ENCODE measurements at places on chromosomes 1 and 21.

GRCh38 chr1:20198918-20199317 lies 12.6 kb upstream of the PLA2G2C start:
- no peak for DNase-seq

DNA sequence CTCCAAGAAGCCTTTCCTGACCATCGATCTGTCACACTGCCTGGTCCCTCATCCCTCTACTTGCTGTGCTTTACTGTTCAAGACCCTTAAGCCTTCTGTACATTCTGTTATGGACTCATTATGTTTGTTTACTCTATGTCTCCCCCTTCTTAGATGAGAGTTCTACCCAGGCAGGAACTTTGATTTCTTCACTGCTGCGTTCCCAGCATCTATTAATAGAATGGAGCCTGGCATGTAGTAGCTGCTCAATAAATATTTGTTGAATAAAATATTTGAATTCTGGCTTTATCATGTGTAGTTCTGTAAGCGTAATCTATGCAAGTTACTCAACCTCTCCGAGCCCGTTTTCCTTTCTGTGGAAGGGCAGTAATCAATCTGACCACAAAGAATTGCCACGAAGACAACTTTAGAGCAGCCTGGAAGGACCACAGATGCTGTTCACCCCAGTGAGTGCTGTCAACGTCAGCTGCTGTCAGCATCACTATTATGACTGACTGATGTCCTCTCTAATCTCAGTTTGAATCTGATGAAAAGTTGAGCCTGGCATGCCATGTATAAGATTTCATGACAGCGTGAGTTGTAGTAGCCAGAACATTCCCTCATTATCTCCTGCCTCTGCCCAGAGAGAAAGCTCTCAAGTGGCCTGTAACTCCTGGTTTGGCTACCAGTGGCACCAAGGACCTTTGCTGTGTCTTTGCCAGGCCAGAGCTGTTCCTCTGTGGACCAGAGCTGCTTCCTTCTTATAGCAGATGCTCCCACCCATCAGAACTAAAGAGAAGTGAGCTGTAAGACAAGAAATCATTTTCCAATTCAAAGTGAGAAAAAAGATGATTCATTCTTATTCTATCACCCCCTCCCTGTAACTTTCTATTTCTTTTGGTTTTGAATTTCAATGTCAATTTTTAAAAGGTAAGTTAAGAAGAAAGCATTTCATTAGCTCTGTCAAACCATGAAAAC lies 94.5 kb downstream of the PRDM2 start:
- DNase-seq: no peak

- peak; percentile 59 for DNase-seq
Observed at GRCh38 chr1:176949033-176949662, 215.4 kb downstream of the ASTN1 start.

GRCh38 chr1:7501084-7501491 lies 270.0 kb upstream of the VAMP3 start:
- no peak for DNase-seq

- no peak for DNase-seq
Observed at GRCh38 chr1:6777813-6778212, 7.4 kb upstream of the CAMTA1 start.

GRCh38 chr1:41980827-41981653 lies 62.3 kb upstream of the HIVEP3 start:
- DNase-seq: no peak

DNA sequence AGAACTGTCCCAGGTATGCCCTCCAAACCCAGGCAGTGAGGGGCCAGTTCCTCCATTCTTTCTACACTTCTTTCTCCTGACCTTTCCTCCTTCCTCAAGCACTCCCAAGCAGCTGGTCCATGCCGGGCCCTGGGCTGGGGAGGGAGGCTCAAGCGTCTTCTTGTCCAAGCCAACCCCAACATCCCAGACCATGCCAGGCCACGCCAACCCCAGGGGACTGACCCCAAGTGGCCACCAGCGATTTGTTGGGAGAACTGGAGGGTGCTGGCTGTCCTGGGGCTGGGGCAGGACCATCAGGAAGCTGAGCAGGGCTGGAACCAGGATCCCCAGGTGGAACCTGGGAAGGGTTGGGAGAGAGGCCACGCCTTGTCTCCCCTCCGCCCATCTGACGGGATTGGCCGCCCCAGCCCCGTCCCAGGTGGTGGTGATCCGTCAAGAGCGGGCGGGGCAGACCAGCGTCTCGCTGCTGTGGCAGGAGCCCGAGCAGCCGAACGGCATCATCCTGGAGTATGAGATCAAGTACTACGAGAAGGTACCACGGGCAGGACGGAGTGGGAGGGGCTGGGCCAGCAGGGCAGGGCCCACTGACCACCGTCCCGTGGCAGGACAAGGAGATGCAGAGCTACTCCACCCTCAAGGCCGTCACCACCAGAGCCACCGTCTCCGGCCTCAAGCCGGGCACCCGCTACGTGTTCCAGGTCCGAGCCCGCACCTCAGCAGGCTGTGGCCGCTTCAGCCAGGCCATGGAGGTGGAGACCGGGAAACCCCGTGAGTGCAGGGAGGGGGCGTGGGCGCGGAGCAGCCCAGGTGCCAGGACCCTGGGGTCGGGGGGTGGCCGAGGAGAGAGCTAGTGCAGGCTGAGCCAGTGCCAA lies 29.9 kb downstream of the EPHA8 start:
- no peak for DNase-seq

GRCh38 chr1:71914626-71915025 lies 367.7 kb downstream of the NEGR1 start:
- no peak for DNase-seq

GRCh38 chr1:208019257-208019656 lies 108.3 kb upstream of the CD34 start:
- DNase-seq: no peak

- no peak for DNase-seq
Observed at GRCh38 chr1:232982238-232982944, 32.0 kb downstream of the NTPCR start.

- DNase-seq: no peak
Observed at GRCh38 chr1:20322825-20323612, 32.3 kb downstream of the VWA5B1 start.

GRCh38 chr1:109974191-109974590 lies 10.4 kb upstream of the AHCYL1 start:
- DNase-seq: no peak

DNA sequence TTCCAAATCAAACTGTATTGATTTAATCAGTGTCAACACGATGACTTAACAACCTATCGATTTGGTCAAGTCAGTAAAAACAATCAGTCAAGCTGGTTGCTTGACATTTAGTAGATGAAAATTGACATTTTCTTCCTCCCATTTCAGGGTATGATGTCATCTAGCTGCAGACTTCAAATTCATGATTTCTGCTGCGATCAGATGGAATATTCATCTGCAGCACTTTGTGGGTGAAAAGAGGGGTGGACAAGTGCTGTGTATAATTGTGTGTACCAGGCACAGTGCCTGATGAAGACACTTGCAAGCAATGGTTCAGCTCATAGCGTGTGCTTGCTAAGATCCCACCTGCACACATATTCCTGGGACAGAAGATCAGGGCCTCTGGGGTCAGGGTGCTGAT lies 479.8 kb downstream of the DISC1 start:
- DNase-seq: no peak

DNA sequence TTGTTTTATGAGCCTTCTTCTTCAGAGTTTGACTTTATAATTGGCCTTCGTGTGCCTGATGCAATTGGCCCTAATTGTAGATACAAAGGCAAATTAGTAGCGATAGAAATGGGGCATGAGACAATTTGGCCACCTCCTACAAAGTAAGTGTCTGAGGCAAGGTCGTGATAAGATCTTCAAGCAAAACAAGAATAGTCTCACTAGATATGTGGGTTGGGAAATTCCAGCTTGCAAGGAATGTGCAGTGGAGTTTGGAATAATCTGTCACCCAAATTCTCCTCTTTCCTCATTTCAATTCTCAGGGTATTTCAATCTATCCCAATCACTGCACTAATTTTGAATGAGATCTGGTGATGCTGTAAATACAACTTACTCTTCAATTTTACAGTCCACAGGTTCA lies 11.4 kb upstream of the TSNAX start:
- DNase-seq: no peak

DNA sequence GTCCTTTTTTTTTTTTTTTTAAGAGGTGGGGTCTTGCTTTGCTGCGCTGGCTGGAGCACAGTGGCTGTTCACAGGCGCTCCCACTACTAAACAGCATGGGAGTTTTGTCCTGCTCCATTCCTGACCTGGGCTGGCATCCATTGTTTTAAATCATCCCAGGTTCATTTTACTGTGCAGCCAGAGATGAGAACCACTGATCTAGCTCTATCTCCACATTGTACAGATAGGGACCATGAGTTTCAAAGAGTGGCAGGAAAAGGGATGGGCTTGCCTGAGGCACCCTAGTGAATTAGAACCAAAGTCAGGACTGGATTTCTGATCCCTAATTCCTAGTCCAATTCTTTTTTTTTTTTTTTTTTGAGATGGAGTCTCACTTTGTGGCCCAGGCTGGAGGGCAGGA lies 7.2 kb upstream of the TMEM222 start:
- no peak for DNase-seq

Data from iPS DF 19.7 (cell line).